ENCODE measurements at places on chromosomes 6 and 20.

DNA sequence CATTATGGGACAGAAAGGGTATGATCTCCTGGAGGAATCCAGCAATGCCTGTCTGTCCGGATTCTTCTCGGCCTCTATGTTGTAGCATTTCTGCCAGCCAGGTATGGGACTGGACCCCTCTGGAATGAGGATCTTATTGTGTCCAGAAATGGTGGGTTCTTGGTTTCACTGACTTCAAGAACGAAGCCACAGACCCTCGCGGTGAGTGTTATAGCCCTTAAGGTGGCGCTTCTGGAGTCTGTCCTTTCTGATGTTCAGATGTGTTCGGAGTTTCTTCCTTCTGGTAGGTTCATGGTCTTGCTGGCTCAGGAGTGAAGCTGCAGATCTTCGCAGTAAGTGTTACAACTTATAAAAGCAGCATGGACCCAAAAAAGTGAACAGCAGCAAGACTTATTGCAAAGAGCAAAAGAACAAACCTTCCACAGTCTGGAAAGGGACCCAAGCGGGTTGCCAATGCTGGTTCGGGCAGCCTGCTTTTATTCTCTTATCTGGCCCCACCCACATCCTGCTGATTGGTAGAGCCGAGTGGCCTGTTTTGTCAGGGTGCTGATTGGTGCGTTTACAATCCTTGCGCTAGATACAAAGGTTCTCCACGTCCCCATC, 62.3 kb upstream of the IER3 start:
- no peak for DNase-seq

DNA sequence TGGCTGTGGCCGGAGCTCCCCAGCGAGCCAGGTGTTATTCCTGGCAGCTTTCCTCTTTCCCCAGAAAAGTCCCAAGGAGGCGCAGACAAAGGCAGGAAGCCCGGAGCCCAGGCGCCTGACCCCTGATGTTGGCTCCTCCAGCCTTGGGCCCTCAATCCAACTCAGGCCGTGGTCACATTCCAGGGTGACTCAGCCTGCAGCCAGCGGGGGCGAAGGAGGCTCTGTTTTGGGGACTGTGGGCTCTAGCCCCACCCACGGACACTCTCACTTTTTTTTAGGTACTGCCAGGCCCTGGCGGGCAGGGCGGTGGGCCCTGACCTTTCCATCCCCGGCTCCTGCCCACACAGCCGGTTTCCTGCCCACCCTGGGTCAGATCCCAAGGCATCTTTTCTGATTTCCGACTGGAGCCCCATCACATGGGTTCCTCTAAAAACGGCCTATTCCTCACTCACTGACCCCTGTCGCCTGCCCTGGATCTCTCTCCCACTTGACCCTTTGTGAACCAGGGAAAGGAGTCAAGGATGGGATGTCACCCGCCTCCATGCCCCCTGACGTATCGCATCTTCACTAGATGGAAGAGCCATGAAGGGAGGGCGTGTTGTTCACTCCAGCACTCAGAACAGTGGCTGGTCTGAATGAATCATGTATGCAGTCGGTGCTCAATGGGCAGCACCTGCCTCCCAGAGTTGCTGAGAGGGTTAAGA, 5.5 kb downstream of the PTGIS start:
- no peak for DNase-seq

- DNase-seq, result no peak
These were observed 75.1 kb downstream of the IRAK1BP1 start for GRCh38 chr6:78942446-78942845.

DNA sequence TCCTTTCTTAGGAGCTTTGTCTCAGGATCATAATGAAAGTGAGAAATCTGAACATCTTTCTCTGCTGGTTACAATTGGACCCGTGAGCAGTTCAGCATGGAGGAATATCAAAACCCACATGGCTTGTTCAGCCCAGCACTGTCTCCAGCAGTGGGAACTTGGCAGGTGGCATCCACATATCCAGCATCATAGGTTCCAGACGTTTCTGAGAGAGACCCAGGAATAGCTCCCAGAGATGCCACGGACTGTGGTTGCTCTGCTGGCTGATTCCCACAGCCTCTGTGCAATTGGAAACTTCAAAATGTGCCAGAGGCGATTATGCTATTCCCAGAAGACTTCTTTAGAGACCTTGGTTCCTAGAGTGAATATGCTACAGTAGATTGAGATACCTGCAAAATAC, 76.4 kb downstream of the PHACTR2 start:
- no peak for DNase-seq

GRCh38 chr6:73665686-73666319, 12.0 kb upstream of the SLC17A5 start:
- DNase-seq, result no peak

DNA sequence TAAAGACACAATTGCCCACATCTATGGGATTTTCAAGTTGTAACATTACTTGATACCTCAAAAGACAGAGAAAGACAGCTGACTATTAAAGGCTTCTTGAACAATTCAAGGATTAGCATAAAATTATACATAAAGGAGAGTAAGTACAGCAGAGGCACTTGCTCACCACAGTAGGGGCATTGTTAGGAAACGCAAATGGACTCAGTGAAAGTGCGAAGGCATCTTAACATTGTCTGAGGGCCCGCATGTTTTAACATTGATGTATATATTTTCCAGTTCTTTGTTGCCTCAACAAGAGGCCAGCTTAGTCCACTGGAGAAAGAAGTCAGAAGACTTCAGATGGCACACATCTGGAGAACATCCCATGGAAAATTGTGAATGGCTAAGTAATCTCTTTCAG, 115.4 kb downstream of the SIM1 start:
- no peak for DNase-seq

DNA sequence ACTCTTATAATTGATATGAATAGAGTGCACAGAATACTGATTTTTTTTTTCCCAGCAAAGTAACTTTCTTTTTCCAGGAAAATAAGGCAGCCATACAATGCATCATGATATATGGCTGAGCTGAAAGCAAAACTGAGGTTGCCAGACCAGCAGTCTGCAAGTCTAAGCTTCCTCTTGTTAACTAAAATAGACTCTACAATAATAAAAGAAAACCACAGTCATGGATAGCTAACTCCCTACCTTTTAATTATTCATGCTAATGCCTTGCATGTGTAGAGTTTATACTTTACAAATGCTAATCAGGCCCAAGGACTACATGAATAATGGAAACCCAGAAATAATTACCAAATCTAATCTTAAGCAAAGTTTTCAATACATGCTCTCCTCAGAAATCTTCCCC, 47.4 kb downstream of the MAP7 start:
- DNase-seq, result no peak

DNA sequence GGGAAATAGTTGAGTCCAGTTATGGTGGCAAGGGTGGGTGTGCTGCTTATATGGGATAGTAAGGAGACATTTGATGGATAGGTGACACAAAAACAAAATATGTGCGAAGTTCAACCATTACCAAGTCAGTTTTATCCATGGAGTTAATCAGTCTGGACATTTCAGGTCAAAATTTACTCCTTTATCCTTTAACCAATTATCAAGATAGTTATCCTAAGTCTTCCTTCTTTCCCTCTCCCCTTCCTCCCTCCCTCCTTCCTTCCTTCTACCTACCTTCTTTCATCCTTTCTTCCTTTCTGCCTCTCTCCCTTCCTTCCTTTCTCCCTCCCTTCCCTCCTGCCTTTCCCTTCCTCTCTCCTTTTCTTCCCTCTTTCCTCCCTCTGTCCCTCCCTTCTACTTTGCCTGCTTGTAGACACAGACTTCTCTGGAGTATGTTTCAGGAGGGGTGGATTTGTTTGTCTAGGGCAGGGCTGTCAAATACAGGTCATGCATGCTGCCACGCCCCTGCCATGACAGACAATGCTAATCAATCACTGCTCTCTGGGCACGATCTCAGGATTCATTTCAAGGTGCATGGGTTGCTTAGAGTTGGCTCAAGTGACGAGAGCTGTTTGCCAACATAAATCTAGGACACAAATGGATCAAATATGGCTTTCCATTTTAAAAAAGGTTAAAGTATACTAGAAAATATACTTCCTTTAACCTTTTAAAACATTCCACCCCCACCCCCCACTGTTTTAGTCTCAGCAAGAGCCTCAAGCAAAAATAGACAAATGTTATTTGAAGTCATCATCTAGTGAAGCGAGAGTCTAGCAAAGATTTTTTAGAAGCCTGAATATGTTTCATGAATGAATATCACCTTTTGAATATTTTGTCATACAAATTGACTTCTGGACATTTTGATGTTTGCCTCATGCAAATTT, 281.6 kb upstream of the CITED2 start:
- no peak for DNase-seq

GRCh38 chr6:4673861-4674260, 102.3 kb upstream of the CDYL start:
- no peak for DNase-seq

GRCh38 chr20:63664861-63665594, 6.9 kb downstream of the RTEL1 start:
- no peak for DNase-seq

GRCh38 chr6:113522376-113522775, 334.8 kb upstream of the MARCKS start:
- DNase-seq, result no peak

GRCh38 chr6:9208966-9209365, 773.6 kb upstream of the SLC35B3 start:
- no peak for DNase-seq

GRCh38 chr6:18022398-18023231, 35.2 kb upstream of the KIF13A start:
- DNase-seq, result no peak
